ENCODE measurements at places on chromosomes 6 and 20.
A peak's percentile ranks its signal among the peaks of the same experiment; 100 is the strongest.

- DNase-seq, result no peak
Observed at GRCh38 chr6:163883984-163884383, 469.5 kb downstream of the QKI start.

DNA sequence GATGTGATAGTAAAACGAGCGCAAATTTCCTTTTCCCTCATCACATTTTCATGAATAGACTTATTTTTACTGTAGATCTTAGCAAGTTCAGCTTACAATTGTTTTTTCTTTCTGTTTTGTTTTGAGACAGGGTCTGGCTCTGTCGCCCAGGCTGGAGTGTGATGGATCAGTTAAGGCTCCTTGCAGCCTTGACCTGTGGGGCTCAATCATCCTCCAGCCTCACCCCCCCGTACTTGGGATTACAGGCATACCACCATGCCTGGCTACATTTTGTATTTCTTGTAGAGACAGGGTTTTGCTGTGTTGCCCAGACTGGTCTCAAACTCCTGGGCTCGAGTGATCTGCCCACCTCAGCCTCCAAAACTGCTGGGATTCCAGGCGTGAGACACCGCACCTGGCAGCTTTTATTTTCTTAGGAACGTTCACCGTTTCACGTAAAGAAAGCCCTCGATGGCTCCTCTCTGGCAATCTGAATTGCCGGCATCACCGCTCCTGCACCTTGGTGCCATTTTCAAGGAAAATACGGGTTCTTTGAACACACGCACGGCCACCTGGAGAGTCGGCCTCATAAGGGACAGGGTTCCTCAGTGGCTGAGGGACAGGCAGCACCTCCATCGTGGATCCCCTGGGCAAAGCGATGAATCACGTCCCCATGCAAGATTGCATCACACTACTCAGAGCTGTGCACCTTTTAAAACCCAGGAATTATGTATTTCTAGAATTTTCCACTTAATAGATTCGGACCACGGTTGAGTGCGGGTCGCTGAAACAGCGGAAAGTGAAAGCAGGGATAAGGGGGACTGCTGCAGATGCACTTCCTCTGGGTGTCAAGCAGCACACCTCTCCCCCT, 78.7 kb downstream of the IRF4 start:
- no peak for DNase-seq

DNA sequence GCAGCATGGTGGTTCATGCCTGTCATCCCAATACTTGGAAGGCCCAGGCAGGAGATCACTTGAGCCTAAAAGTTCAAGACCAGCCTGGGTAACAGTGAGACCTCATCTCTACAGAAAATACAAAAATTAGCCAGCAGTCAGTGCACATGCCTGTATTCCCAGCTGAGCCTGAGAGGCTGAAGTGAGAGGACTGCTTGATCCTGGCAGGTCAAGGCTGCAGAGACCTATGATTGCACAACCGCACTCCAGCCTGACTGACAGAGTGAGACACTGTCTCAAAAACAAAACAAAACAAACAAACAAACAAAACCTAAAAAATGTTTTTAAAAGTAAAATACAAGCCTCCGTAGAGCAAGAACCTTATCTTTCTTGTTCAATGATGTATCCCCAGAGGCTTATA, 6.0 kb downstream of the CEP85L start:
- no peak for DNase-seq

GRCh38 chr6:22149501-22150367, 147.1 kb downstream of the PRL start:
- no peak for DNase-seq

DNA sequence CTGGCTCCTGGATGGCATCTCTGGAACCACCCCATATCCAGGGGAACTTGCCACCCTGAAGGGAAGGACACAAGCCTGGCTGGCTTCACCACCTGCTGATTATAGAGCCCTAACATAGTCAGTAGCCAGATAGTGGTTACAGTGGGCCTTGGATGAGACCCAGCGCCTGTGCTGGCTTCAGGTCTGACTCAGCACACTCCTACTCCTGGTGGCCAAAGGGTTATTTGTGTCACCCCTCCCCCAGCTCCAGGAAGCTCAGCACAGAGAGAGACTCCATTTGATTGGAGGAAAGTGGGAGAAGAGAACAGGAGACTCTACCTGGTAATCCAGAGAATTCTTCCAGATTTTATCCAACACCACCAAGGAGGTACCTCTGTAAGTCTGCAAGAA, 12.8 kb downstream of the SNX14 start:
- DNase-seq, result no peak

GRCh38 chr6:87465051-87465450, 7.7 kb upstream of the SLC35A1 start:
- DNase-seq, result no peak

DNA sequence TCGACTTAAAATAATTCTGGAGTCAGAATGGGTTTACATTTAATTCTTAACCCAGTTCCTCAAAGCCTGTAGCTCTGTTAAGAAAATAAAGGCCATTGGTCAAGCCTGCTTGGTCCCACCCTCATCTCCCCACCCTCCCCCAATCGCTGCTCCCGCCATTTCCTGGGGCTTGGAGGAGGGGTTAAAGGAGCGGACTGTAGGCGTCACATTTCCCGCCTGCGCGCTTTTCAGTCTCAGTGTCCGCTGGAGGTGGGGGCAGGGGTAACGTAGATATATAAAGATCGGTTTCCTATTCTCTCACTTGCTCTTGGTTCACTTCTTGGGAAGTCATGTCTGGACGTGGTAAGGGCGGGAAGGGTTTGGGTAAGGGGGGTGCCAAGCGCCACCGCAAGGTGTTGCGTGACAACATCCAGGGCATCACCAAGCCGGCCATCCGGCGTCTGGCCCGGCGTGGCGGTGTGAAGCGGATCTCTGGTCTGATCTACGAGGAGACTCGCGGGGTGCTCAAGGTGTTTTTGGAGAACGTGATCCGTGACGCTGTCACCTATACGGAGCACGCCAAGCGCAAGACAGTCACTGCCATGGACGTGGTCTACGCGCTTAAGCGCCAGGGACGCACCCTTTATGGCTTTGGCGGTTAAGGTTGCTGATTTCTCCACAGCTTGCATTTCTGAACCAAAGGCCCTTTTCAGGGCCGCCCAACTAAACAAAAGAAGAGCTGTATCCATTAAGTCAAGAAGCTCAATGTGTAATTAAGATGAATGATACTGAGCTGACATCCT, 58.9 kb downstream of the TRIM38 start:
- peak; percentile 90 for DNase-seq

- DNase-seq, result no peak
Observed at GRCh38 chr6:143329323-143329722, 121.2 kb downstream of the ADAT2 start.

GRCh38 chr20:62392621-62393334, 5.9 kb downstream of the RPS21 start:
- no peak for DNase-seq

DNA sequence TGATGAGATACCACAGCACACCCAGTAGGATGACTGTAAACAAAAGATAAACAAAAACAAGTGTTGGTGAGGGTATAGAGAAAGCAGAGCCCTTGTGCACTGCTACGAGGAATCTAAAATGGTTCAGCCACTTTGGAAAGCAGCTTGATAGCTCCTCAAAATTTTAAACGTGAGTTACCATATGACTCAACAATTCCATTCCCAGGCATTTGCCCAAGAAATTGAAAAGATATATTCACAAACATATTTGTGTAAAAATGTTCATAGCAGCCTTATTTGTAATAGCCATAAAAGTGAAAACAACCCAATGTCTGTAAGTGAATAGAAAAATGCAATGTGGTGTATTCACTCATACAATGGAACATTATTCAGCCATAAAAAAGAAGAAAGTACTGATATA, 141.0 kb upstream of the BTBD3 start:
- DNase-seq, result no peak

- no peak for DNase-seq
Observed at GRCh38 chr6:4678506-4679300, 97.5 kb upstream of the CDYL start.

GRCh38 chr6:158519300-158519699, 40.6 kb upstream of the TMEM181 start:
- no peak for DNase-seq

DNA sequence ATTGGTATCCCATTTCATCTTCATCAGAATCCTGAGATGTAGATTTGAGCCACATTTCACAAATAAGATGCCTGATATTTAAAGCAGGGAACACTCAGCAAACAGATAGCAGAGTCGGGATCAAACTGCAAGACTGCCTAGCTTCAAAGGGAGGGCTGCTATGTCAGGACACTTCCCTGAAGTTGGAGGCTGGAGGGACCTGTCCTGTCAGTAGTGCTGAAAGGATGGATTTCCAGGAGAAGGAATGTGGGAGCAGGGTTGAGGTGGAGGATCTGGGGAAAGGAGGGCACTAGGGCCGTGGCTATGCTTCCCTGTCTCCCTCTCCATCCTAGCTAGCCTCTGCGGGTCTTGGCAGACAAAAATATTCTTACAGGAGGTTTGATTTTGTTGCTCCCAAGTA, 32.2 kb downstream of the COX4I2 start:
- no peak for DNase-seq

DNA sequence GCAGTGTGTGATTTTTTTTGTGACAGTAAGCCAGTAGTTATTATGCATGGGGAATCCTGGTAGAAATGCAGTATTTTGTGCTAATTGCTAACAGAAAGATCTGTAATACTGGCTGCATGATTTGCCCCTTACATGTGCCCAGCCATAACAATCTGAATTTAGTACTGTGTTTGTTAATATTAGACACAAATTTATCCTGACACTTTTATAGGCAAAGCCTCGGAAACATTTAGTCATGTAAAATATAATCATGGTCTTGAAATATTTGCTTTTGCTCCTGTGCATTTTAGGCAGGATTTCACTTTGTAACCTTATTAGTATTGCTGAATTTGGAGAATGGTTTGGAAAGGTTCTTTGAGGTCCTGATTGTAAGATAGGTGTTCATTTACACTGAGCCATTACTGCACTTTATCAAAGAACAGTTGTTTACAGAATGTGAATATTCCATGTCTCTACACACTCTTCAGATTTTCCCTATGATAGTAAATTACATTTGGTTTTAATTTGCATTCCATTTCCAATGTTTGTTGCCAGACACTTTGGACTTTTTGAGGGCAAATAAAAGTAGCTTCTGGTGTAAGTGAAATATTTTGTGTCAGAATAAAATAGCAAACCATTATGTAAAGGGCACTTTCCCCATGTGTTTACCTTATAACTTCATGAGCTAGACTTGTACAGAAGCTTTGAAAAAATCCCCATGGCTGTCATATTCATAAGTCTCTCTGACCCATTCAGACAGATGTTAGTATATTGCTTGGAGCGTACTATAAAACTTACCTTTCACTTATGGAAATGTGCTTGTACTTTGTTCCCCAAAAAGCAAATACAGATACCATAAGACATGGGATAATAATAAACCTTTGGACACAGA, 349.9 kb downstream of the ARHGAP18 start:
- DNase-seq, result no peak

GRCh38 chr6:160207618-160208017, 51.0 kb downstream of the SLC22A2 start:
- DNase-seq, result no peak
